ENCODE measurements at places on chromosomes 3 and 15.

DNA sequence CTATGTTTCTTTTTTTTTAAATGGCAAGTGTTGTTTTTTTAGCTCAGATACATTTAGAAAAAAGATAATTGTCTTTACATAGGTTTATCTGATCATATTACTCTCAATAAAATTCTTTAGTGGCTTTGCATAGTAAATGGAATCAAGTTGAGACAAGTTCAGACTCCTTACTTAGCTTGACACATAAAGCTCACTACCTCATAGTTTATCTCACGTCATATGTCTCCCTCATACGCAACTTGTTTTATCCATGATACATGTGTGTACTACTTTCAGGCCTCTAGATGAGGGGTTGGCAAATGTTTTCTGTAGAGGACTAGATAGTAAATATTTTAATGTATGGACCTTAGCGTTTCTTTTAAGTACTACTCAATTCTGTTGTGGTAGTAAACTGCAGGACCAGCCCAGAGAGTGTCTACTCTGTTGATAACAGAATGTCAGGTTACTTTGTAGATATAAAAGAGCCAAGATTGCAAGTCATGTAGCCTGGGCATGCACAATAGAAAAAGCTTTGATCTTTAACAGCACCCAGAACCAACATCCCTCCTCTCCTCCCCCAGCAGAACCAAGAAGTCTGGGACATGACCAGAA, 28.2 kb upstream of the MGA start:
- no peak for DNase-seq

DNA sequence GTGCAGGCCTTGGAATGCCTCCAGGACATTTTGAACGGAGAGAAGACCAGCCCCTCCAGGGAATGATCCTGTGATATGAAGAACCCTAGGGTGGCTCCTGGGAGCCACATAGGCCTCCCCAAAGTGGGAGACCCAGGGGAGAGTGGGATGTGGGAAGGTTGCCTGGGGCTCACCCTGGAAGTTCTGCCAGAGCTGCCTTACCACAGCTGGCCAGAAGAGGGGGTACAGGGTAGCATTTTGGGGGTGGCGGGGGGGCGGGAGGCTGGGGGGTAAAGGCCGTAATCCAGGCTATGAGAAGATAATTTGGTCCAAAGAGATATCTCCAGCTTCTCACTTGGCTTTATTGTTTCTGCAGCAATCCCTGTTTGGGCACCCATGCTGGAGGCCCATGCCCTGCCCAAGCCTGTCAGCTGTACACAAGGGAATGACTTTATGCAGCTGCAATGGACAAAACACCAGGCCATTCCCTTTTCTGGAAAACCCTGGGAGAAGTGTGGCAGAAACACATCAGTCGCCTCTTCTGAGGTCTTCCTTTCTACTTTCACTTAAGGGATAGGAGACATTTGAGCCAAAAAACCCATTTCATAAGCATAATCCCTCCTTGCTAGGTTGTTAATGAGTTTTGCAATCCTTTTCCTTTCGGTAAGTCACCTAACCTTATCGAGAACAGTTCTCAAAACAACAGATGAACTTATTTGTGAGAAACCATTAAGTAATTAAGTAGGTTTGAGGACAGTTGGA, 11.0 kb upstream of the MUSTN1 start:
- no peak for DNase-seq

DNA sequence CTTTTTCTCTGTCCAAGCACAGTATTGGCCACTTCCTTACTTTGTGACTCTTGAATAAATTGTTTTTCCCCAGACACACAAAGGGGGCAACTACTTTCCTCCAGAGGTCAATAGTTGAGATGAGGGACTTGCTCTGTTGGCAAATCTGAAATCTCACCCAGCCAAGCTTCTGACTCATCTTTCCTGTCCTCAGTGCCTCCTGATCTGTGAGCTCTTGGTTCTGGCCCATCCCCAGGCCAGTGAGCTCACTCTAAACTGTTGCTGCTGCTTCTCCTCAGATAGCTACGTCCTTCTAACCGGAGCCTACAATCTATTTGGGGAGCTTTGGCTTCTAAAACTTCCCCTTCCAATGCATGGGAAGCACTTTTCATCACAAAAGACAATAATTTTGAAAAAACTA, 50.0 kb upstream of the NMD3 start:
- DNase-seq = no peak

- DNase-seq = no peak
Measured at GRCh38 chr3:112115161-112115739, 17.8 kb downstream of the GCSAM start.

- no peak for DNase-seq
Measured at GRCh38 chr3:72196377-72196929, 411.5 kb upstream of the PROK2 start.

DNA sequence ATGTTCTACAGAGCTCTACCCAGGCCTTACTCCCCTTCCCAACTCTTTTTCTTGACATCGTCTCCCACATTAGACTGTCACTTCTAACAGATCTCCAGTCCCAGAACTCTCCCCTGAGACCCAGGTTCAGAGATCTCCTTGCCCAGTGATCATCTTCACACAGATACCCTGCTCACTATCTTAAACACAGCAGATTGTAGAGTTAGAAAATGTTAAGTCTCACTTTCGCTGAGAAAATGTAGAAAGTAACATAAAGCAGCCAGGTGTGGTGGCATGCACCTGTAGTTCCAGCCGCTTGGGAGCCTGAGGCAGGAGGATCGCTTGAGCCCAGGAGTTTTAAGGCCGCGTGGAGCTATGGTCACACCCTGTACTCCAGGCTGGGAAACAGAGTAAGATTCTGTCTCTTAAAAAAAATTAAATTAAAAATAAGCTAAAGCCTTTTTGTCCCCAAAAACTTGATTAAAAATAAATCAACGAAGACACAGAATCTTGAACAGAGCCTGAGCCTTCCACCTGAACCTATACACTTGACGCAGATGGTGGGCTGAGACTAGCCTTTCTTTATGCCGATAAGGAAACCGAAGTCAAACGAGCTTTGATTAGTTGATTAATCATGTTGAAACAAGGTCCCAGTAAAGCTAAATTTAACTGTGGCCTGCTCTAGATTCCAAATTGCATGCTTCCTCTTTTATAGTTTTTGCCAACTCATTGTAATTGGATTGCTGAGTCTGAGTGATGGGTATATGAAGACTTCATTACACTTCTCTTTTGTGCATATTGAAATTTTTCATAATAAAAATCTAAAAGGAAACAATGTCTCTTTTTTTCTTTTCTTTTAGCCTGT, 31.3 kb upstream of the BLM start:
- DNase-seq = no peak

- DNase-seq = no peak
Measured at GRCh38 chr15:76285241-76285825, 25.9 kb downstream of the ETFA start.

DNA sequence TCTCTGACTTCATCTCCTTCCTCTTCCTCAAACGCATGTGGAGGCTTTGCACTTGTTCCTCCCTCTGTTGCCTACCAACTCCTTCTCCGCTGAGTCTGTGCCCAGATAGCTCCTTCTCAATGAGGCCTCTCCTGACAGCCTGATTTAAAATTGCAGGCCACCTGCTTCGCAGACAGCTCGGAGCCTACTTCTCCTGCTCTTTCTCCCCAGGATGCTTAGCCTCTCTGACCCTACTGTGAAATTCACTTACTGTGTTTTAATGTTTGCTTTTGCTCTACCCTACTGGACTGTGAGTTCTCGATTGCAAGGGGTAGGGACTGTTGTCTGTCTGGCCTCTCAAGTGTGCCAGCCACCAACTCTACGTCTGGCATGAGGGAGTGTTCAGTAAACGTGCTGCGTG, 83.4 kb downstream of the EEFSEC start:
- DNase-seq = no peak

DNA sequence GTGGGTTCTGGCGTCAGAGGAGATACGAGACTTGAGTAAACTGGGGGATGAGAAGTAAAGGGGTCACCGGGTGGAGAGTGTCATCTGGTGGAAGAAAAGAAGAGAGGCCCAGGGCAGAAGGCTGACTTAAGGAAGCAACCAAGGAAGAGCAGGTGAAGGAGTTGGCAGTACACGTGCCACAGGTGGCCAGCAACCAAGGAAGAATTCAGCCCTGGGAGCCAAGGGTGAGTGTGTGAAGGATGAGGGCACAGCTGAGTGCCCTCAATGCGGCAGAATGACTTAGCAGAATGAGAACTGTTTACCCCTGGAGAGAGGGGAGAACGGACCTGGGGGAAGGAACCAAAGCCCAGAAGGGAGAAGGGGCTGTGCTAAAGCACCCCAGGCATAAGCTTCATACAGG, 71.3 kb downstream of the WHAMM start:
- DNase-seq = no peak

DNA sequence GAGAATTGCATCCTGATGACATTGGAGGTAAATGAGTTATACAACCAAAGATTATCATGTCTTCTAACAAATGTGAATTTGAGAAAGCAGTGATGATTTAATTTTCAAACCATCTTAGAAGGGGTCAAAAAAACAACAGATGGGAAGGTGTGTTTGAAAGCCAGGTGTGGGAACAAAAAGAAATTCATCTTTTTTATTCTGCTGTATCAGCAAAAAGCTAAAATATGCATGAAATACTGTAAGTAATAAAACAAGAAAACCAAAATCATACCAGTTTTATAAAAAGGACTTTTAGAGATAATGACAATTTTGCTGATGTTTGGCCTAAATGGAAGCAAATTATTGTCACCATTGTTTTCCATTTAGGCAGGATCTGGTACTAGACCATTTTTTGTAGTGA, 145.5 kb downstream of the FBN1 start:
- DNase-seq = no peak

- no peak for DNase-seq
Measured at GRCh38 chr15:38053205-38053604, 118.8 kb downstream of the TMCO5A start.

- no peak for DNase-seq
Measured at GRCh38 chr15:71780115-71780976, 30.0 kb upstream of the NR2E3 start.

GRCh38 chr3:117669774-117670173, 960.2 kb downstream of the TUSC7 start:
- DNase-seq = no peak

- DNase-seq = no peak
Measured at GRCh38 chr3:49779358-49780079, 6.8 kb downstream of the IP6K1 start.

Data from stimulated activated CD8-positive, alpha-beta memory T cell treated with anti-CD3 and anti-CD28 coated beads, Interleukin-7, amount 100 ng/mL, for 4 hours (primary cell).